ENCODE measurements at places on chromosomes 2 and 18. TPM values are rescaled to one million over a fixed set of nuclear protein-coding genes. Genes with fewer than 3 reads are reported as not detected.

LYPD6B gene
- 26.4 TPM for polyA plus RNA-seq

GRCh38 chr2:152335726-152336118 lies 748 bp downstream of the FMNL2 start:
- H3K27ac ChIP-seq, result peak overlapping the region; percentile 82
- H3K4me3 ChIP-seq, result peak overlapping the region; percentile 82
- no peaks in the 10 kb centered on the region for H3K36me3 ChIP-seq
- peaks cover 15% of the 10 kb centered on the region for H3K4me1 ChIP-seq
- DNase-seq, result no peak

TMEM200C gene
- 3.4 TPM for polyA plus RNA-seq

GRCh38 chr2:98461498-98462049 lies 16.9 kb downstream of the INPP4A start:
- no peak overlapping the region for H3K27ac ChIP-seq
- no peaks in the 10 kb centered on the region for H3K27me3 ChIP-seq
- no peak overlapping the region for H3K4me3 ChIP-seq

GRCh38 chr2:60533101-60534051 lies 20.1 kb downstream of the BCL11A start:
- peak; percentile 53 for DNase-seq
- no peaks in the 10 kb centered on the region for H3K36me3 ChIP-seq
- peak overlapping the region; percentile 82 for H3K27ac ChIP-seq
- H3K4me3 ChIP-seq, result no peak overlapping the region

- no peak for DNase-seq
- H3K27ac ChIP-seq, result no peak overlapping the region
- H3K4me1 ChIP-seq, result no peaks in the 10 kb centered on the region
Observed at GRCh38 chr2:95010126-95010525, 15.4 kb upstream of the MAL start.

- no peak overlapping the region for H3K4me3 ChIP-seq
- H3K36me3 ChIP-seq, result no peaks in the 10 kb centered on the region
- no peaks in the 10 kb centered on the region for H3K27me3 ChIP-seq
- peak; percentile 26 for DNase-seq
- no peak overlapping the region for H3K27ac ChIP-seq
- no peaks in the 10 kb centered on the region for H3K4me1 ChIP-seq
Observed at GRCh38 chr2:33411765-33412164, 64.7 kb upstream of the RASGRP3 start.

MYL12A gene
- polyA plus RNA-seq, result 692 TPM

TSPYL6 gene
- polyA plus RNA-seq, result not detected

DNA sequence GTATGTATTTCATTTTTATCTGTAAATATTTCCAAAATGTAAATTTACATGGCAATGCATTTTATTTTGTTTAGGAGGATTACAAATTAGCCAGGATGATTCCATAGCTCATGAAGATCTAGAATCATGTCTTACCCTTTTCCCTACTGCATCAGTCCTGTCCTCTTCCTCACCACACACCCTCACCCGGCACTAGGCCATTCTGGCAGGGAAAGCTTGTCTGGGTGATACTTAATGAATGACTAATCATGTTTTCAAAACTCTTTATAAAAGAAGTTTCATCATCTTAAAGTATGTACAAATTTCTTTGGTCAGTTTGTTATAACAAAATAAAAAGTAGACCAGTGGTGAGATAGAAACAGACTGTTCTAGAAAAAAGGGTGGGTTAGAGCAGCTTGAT lies 283.3 kb upstream of the VWC2L start:
- no peak for DNase-seq
- H3K4me3 ChIP-seq, result no peak overlapping the region
- no peaks in the 10 kb centered on the region for H3K27me3 ChIP-seq
- H3K27ac ChIP-seq, result no peak overlapping the region
- no peaks in the 10 kb centered on the region for H3K36me3 ChIP-seq
- H3K4me1 ChIP-seq, result no peaks in the 10 kb centered on the region

GRCh38 chr18:77373730-77374445 lies 124.2 kb downstream of the GALR1 start:
- DNase-seq, result no peak
- H3K4me1 ChIP-seq, result no peaks in the 10 kb centered on the region
- H3K4me3 ChIP-seq, result no peak overlapping the region

FMNL2 gene
- polyA plus RNA-seq, result 10.3 TPM

CD207 gene
- polyA plus RNA-seq, result 0.29 TPM

DNA sequence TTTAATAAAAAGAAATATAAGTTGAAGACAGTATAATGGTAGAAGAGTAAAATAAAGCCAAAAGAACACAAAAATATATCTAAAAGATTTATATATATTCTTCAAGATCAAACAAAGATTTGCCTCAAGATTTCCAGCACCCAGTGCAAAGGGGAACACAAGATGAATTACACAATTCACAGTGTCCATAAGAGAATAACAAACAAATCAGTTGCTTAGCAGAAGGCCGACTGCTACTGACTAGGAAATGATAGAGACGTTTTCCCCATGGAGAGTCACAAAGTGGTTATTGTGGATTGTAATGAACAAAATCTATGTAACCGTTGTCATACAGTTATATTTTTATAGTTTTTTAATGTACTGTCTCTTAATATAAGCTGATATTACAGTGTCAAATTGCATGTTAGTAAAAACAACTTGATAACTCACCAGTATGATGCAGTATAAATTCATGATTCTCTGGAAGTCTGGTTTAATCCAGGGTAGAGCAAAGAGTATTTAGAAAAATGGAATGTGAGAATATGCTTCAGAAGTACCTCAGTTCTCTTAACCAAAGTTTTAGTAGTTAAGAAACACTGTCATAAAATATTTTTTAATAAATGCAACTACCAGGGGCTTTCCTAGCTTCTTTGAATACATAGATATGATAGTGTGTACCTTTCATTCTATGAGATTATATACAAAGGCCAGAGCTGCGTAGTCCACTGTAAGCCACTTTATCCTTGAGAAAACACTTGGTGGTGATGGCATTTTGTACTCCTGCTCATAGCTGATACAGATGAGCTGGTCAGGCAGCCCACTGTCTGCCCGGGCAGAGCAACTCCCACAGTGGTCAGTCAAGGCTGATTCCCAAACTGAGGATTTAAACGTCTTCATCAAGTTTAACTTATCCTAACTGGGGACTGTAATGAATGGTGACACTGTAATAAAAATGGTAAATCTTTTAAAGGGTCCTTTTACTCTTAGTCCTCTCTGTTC lies 180.5 kb upstream of the DTNA start:
- H3K4me3 ChIP-seq, result no peak overlapping the region
- no peaks in the 10 kb centered on the region for H3K36me3 ChIP-seq
- DNase-seq, result no peak
- no peaks in the 10 kb centered on the region for H3K27me3 ChIP-seq

BABAM2 gene
- 49.4 TPM for polyA plus RNA-seq

DNA sequence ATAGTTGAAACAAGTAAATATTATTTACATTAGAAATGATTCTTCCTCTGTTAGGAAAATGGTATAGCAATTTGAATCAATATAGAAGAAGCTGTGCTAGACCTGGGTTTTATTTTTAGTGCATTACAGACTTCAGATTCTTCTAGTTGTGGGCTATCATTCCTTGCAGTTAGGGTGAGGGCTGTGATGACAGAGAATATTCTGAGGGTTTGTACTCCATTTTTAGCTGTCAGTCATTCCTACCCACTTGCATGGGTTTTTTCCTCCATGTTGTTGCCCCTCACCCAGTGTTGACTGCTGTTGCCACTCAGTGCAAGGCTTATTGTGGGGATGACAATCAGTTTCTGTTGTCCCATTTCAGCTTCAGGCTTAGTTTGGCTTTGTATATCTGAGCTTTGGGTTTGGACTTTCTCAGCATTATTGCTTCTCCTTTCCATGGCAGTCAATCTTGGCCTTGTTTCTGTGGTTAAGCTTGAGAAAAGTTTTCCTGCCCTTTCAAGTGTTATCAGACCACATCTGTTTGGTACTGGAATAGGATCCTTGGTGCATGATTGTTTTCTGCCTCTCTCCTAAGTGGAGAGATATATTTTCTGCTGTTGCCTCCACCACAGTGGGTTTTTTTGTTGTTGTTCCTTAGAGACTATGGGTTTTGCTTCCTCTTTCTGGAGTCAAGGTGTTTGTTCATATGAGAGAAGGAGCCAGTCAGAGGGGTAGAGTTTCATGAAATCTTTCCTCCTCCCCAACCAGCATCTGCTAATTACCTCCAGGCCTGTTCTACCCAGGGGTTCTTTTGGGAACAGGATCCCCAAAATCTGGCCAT lies 312.7 kb upstream of the CWC22 start:
- H3K27ac ChIP-seq, result no peak overlapping the region
- no peaks in the 10 kb centered on the region for H3K27me3 ChIP-seq

DNA sequence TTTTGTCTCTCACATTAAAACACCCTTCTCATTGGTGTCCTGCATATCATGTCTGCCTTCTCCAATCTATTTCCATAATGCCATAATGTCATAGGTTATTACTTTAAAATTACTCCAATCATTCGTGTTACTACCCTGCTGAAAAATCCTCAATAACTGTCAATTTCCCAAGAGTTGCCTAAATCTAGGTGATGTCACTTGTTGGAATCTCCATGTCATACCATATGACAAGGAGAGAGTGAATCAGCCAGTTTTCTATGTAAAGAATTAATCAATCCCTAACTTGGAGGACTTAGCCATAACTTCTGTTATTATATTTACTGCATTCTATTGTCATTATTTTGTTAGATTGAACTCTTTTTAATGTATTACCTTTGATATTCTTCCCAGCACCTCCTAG lies 62.5 kb downstream of the PHLPP1 start:
- no peaks in the 10 kb centered on the region for H3K27me3 ChIP-seq
- no peaks in the 10 kb centered on the region for H3K36me3 ChIP-seq
- no peak overlapping the region for H3K4me3 ChIP-seq
- no peak overlapping the region for H3K27ac ChIP-seq

DNA sequence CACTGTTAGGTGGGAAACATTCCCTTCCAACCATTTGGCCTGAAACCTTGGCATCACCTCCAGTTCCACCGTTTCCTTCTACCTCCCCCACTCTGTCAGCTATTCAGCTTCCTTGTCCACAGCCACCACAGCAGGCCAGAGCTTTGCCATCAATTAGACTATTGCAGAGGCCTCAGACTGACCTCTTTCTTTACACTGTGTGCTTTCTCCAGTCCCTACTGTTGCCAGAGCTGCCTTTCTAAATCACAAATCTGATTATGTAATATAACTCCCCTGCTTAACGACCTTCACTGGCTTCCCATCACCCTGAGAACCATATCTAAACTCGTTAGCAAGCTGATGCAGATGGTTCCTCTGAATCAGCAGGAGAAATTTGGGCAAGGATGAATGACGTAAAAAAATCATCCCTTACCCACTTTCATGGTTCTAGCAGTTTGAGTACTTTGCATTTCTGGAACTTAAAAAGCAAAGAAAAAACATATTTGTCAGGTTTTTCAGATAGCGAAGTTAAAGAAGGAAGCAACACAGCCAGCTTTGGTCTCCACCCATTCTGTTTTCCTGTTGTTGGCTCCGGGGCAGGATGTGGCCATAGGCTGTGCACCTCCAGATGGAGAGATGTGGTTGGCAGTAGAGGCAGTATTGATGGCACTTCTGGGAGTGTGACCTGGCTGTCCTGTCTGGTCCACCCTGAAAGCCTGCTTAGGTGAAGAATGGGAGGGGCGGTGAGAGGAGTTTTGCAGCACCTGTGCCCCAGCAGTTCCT lies 422.1 kb downstream of the PARD3B start:
- no peaks in the 10 kb centered on the region for H3K27me3 ChIP-seq
- H3K27ac ChIP-seq, result no peak overlapping the region
- H3K4me1 ChIP-seq, result peaks cover 1% of the 10 kb centered on the region

- H3K4me3 ChIP-seq, result no peak overlapping the region
- no peak for DNase-seq
- no peaks in the 10 kb centered on the region for H3K4me1 ChIP-seq
Observed at GRCh38 chr18:32911660-32912284, 138.9 kb upstream of the KLHL14 start.

GRCh38 chr2:95275151-95275515 lies 884 bp downstream of the PROM2 start:
- H3K4me1 ChIP-seq, result no peaks in the 10 kb centered on the region
- no peak for DNase-seq
- H3K4me3 ChIP-seq, result no peak overlapping the region
- H3K36me3 ChIP-seq, result no peaks in the 10 kb centered on the region
- H3K27me3 ChIP-seq, result no peaks in the 10 kb centered on the region
- no peak overlapping the region for H3K27ac ChIP-seq

DNA sequence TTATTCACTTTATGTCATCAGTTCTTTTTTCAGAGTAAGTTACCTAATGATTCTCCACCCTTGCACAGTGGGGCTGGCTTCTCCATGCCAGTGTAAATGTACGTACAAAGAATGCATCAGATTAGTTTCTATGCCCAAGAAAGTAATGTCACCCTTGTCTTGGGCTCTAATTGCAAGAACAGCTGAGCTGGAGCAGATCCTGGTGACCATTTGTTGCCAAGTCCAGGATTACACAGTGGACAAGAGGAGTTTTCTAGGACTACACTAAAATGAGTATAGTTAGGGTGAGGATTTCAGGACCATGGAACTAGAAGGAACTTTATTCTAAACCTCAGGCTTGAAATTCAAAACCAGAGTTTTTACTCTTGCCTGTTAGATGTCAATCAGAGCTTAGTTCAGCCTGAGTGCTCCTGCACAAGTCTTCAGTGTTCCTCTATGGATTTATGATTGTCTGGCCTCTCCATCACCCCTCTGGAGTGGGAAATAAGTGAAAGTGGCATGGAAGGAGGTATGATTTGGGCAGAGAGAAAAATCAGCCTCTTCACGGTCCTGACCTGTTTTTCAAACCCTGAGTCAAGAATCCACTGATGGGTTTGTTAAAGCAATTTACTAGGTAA lies 29.8 kb downstream of the PCBP1 start:
- H3K36me3 ChIP-seq, result no peaks in the 10 kb centered on the region
- peaks cover 4% of the 10 kb centered on the region for H3K4me1 ChIP-seq
- H3K4me3 ChIP-seq, result no peak overlapping the region
- no peak for DNase-seq
- H3K27ac ChIP-seq, result no peak overlapping the region
- H3K27me3 ChIP-seq, result no peaks in the 10 kb centered on the region

TUBB8B gene
- polyA plus RNA-seq, result 0.47 TPM

DNA sequence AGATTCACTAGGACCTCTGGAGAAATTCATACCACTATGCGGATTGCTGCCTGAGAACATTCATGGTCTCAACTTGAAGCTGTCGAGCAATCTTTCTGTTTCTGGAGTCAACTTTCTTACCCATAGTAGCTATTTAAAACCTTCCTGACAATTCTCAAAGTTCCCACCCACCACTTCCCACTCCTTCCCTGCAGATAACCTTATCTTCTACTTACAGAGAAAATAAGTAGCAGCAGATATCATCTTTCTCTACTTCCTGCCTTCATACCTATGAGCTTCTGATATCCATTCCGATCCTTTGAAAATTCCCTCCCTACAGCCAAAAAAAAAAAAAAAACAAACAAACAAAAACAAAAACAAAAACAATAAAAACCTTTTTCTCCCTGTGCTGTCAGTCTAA lies 81.2 kb upstream of the CYRIA start:
- no peaks in the 10 kb centered on the region for H3K27me3 ChIP-seq
- H3K4me1 ChIP-seq, result no peaks in the 10 kb centered on the region
- no peak for DNase-seq
- no peaks in the 10 kb centered on the region for H3K36me3 ChIP-seq

DNA sequence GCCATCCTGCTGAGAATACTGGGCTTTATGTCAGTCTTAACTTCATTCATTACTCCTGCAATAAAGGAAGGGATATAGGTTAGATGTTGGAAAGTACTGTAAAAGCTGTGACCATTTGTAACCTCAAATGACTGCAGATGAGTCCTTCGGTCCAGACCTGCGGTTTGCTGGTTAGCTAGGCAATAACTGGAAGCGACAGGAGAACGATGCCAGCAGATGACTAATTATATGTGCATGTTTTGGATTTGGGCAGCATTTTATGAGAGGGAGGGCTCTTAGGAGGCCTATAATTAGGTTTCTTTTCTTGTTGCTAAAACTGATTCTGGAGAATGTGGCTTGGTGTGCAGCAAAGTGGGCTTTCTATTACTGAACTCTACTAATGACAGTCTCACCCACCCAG lies 205.6 kb downstream of the TMEM182 start:
- DNase-seq, result no peak
- H3K27ac ChIP-seq, result no peak overlapping the region
- no peak overlapping the region for H3K4me3 ChIP-seq
- no peaks in the 10 kb centered on the region for H3K27me3 ChIP-seq
